MCF 10A (cell line): ENCODE measurements at places on chromosomes 1 and 21.

DNA sequence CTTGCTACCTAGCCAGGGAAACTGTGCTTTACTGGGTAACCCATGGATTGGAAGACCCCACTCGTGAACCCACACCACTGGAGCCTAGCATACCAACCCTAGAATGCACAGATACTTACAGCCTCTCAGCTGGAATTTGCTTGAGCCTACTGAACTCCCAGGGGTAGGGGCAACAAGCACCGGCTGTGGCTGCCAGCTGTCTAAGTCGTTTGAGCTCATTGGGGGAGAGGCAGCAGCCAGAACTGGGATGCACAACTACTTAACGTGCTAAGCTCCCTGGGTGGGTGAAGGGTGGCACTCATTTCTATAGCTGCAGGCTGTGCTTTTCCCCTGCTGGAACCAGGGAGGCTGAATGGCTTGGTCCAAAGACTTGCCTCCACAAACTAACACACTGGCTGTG, 212.4 kb downstream of the ZNF648 start:
- H3K27me3 ChIP-seq, result peaks cover 11% of the 10 kb centered on the region
- no peaks in the 10 kb centered on the region for H3K36me3 ChIP-seq
- DNase-seq, result no peak
- no peaks in the 10 kb centered on the region for H3K4me1 ChIP-seq
- no peak overlapping the region for H3K4me3 ChIP-seq
- no peak overlapping the region for H3K27ac ChIP-seq

DNA sequence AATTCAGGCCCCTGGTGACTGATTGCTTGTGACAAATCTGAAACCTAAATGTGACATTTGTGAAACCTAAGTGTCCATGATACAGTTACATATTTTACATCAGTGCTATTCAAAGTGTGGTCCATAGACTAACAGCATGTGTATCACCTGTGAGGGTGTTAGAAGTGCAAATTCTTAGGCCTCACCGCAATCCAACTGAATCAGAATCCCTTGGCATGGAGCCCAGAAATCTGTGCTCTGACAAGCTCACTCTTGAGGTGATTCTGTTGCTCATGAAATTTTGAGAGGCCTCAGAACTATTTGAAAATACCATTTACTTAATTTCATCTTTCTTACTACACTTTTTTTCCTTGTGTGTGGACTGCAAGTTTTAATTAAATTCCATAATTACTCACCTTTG, 587.9 kb downstream of the ADGRL2 start:
- H3K27ac ChIP-seq, result peak overlapping the region; percentile 35
- H3K36me3 ChIP-seq, result no peaks in the 10 kb centered on the region
- peaks cover 36% of the 10 kb centered on the region for H3K4me1 ChIP-seq
- no peaks in the 10 kb centered on the region for H3K27me3 ChIP-seq

GRCh38 chr1:31828341-31828740, 12.5 kb upstream of the SPOCD1 start:
- H3K36me3 ChIP-seq, result peaks cover 6% of the 10 kb centered on the region
- H3K27ac ChIP-seq, result no peak overlapping the region
- no peak overlapping the region for H3K4me3 ChIP-seq
- H3K4me1 ChIP-seq, result no peaks in the 10 kb centered on the region

GRCh38 chr1:14061204-14061603, 361.2 kb downstream of the PRDM2 start:
- no peaks in the 10 kb centered on the region for H3K27me3 ChIP-seq
- DNase-seq, result no peak
- H3K27ac ChIP-seq, result peak overlapping the region; percentile 3

DNA sequence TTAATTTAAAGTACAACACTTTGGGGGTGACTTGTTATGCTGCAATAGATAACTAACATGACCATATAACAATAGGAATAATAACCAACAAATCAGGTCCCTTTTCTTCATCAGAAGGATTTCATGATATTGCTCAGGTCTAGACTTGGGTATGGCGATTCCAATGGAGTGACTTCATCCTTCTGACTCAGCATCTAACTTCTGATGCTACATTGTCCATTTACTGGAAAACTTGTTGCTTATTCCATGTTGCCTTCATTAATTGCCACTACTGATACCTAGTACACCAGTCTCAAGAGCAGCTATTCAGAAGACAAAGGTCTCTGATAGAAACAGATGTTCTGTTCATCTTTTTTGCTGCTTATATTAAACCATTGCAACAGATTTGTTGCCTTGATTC, 324.3 kb downstream of the TGFB2 start:
- H3K27me3 ChIP-seq, result no peaks in the 10 kb centered on the region
- H3K27ac ChIP-seq, result no peak overlapping the region
- DNase-seq, result no peak
- peaks cover 15% of the 10 kb centered on the region for H3K4me1 ChIP-seq
- H3K36me3 ChIP-seq, result peaks cover 9% of the 10 kb centered on the region
- no peak overlapping the region for H3K4me3 ChIP-seq

DNA sequence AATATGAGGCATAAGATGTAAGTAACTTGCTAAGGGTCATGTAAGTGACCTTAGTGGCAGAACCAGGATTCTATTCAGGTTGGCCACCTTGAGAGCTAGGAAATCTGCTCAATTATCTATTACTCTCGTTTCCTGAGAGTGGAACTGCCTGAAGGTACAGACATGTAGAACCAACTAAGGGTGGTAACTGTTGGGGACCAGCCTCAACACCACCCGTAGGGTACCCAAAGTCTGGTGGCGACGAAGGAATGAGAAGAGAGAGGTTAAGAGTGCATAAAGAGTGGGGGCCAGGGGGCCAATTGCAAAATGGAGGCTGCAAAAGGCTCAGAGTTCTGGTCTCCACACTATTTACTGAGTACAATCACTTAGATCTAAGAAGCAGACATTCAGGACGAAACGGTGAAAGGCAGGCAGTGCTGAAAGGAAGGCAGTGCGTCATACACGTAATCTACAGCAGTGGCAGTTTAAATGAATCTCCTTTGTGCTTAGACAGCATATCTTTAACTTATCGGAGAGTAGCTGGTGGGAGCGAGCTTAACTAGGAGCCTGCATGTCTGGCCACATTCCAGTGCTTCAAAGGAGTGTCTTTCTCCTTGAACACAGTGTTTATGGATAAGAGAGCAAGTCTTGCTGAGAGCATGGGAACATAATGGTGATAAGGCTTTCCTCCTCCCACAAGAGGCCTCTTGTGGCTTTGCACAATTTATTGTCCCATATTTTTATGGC, 25.0 kb downstream of the SRSF4 start:
- no peaks in the 10 kb centered on the region for H3K27me3 ChIP-seq
- no peak overlapping the region for H3K4me3 ChIP-seq
- DNase-seq, result no peak
- peaks cover 87% of the 10 kb centered on the region for H3K36me3 ChIP-seq
- no peaks in the 10 kb centered on the region for H3K4me1 ChIP-seq
- H3K27ac ChIP-seq, result no peak overlapping the region

DNA sequence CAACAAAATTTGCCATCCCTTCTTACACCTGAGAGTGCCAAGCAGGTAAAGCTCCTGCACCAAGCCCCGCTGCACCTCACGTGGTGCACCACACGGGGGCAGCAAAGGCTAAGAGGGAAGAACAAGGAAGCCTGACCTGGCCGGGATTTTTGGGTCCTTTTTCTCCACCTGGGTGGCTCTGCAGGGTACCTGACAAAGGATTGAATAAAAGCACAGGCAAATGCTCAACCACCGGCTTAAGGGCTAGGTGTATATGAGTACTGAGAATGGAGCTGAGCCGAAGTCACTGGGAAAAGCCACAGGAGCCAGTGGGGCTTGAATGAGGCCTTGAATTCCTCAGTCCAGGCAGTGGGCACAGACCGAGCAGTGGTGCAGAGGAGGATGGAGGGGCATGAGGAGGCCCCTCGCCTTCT, 36.4 kb downstream of the ZNF697 start:
- no peaks in the 10 kb centered on the region for H3K27me3 ChIP-seq
- no peak overlapping the region for H3K4me3 ChIP-seq
- H3K4me1 ChIP-seq, result peaks cover 5% of the 10 kb centered on the region
- no peak overlapping the region for H3K27ac ChIP-seq
- DNase-seq, result peak; percentile 78

GRCh38 chr1:245336149-245336983, 181.6 kb downstream of the KIF26B start:
- no peak overlapping the region for H3K4me3 ChIP-seq
- H3K27me3 ChIP-seq, result no peaks in the 10 kb centered on the region
- no peaks in the 10 kb centered on the region for H3K36me3 ChIP-seq
- DNase-seq, result peak; percentile 56
- H3K4me1 ChIP-seq, result peaks cover 12% of the 10 kb centered on the region

DNA sequence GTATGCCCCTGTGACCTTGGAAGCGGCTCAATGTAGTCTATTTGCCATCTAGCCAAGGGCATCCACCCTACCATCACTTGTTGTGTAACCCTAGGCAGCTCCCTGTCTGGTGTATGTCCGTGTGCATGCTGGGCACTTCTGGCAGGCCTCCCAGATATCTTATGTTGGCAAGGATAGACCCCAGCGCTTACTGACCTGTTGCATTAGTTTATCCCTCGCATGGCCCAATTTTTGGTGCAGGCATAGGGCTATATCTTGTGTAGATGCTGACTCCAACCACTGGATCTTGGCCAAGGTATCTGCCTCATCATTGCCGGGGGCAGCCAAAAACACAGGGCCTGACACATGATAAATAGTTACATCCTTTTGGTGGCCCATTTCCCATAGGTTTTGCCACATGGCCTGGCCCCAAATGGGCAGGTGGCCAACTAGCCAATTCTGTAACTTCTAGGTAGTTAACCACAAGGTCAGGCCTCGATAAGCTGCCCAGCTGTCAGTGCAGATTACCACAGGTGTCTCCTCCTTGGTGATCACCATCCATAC, 14.0 kb upstream of the TBX19 start:
- H3K36me3 ChIP-seq, result peaks cover 24% of the 10 kb centered on the region
- DNase-seq, result peak; percentile 98
- no peak overlapping the region for H3K27ac ChIP-seq
- H3K4me1 ChIP-seq, result peaks cover 21% of the 10 kb centered on the region

- no peaks in the 10 kb centered on the region for H3K36me3 ChIP-seq
- peaks cover 7% of the 10 kb centered on the region for H3K4me1 ChIP-seq
- H3K27ac ChIP-seq, result peak overlapping the region; percentile 32
- no peaks in the 10 kb centered on the region for H3K27me3 ChIP-seq
- no peak overlapping the region for H3K4me3 ChIP-seq
Observed at GRCh38 chr1:51535006-51535592, 16.0 kb upstream of the EPS15 start.

- DNase-seq, result peak; percentile 36
- no peaks in the 10 kb centered on the region for H3K4me1 ChIP-seq
- no peaks in the 10 kb centered on the region for H3K27me3 ChIP-seq
- no peak overlapping the region for H3K27ac ChIP-seq
Observed at GRCh38 chr1:1627261-1627828, 4.6 kb upstream of the MMP23B start.

DNA sequence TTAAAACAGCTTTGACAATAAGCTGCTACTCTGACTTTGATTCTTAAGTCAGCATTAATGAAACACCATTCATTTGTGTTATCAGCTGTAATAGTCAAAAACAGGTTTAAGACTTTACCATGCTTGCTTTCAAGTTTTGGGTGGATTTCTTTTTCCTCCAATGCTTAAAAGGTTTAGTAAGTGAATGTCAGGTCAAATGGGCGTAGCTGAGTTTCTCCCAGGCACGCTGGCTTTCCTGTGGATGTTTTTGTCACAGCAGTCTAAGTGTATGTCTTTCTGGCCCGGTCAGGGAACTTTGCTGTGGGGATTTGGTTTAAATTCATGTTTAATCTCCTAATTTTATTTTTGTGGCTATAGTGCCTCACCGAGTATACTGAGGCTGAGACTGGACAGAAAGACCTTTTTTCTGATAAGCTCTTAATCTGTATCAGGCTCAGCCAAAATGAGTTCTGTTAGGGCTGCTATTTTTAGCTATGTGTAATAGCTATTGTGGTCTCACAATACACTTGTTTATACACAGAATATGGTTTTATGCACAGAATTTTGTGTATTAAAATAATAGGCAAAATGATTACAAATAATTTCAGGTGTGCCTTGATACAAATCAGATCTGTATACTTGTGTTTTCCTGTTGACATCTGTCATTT, 292.8 kb downstream of the DISC1 start:
- H3K4me3 ChIP-seq, result no peak overlapping the region
- H3K36me3 ChIP-seq, result no peaks in the 10 kb centered on the region
- no peaks in the 10 kb centered on the region for H3K27me3 ChIP-seq
- peaks cover 31% of the 10 kb centered on the region for H3K4me1 ChIP-seq
- DNase-seq, result no peak
- no peak overlapping the region for H3K27ac ChIP-seq

DNA sequence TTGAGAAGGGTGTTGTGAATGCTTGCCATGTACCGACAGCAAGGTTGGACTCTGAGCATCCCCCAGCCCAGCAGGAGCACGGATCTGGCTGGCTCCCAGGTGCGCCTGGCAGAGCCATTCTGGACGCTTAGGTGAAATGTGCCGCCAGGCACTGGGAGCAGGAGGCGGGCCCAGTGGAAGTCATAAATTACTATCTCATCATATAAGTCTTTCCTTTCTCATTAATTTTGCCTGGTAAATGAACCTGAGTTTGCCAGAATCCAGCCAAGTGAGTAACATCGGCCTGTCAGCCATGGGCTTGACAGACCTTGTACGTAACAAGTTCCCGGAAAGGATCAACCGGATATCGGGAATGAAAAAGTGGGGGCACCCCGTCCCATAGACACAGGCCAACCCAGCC, 179.5 kb upstream of the ARHGEF16 start:
- H3K36me3 ChIP-seq, result no peaks in the 10 kb centered on the region
- H3K27me3 ChIP-seq, result no peaks in the 10 kb centered on the region
- no peak for DNase-seq
- no peaks in the 10 kb centered on the region for H3K4me1 ChIP-seq
- no peak overlapping the region for H3K27ac ChIP-seq

DNA sequence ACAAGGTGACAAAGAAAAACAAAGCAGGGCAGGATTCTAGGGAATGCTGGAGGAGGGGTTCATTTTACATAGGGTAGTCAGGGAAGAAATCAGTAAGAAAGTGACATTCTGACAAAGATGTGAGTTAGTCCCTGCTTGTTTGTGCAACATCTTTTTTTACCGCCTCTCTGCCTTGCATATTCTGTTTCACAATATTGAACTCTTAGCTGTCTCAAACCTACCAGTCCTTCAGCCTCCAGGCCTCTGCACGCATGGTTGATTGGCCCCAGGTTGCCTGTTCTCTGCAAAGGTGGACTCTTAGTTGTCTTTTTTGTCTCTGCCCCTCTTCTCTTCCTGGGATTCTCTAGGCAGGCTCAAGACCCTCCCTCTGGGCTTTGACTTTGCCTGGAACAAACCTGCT, 152.2 kb upstream of the RUNX1 start:
- H3K36me3 ChIP-seq, result no peaks in the 10 kb centered on the region
- DNase-seq, result no peak
- H3K27me3 ChIP-seq, result no peaks in the 10 kb centered on the region
- no peak overlapping the region for H3K27ac ChIP-seq
- no peak overlapping the region for H3K4me3 ChIP-seq

DNA sequence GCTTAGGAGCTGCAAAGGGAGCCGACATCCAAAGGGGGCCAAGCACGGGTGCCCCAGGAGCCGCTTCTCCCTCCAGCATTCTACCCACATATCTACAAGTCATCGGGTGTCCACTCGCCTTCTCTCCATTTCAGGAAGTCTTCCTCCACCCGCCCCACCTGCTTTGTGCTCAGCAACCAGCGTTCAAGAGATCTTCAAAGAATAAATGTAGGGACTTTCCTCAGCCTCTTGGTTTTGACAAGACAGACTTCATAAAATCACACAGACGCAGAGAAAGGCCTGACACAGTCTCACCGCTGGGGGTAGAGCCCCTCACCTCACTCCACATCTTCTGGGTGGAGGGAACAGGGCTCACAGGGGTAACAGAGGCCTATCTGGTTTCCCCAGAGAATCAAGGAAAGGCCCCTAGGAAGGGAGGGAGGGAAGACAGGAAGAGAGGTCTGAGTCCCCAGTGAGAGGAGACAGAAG, 49.5 kb downstream of the SSBP3 start:
- H3K4me3 ChIP-seq, result no peak overlapping the region
- no peaks in the 10 kb centered on the region for H3K36me3 ChIP-seq
- DNase-seq, result no peak
- H3K27me3 ChIP-seq, result no peaks in the 10 kb centered on the region
